Stimulated activated CD4-positive, alpha-beta T cell treated with anti-CD3 and anti-CD28 coated beads, Interleukin-4, amount 100 ng/mL, for 48 hours (primary cell): ENCODE measurements at places on chromosomes 3 and 15.

GRCh38 chr3:134803051-134803505, 8.0 kb downstream of the EPHB1 start:
- DNase-seq, result no peak

DNA sequence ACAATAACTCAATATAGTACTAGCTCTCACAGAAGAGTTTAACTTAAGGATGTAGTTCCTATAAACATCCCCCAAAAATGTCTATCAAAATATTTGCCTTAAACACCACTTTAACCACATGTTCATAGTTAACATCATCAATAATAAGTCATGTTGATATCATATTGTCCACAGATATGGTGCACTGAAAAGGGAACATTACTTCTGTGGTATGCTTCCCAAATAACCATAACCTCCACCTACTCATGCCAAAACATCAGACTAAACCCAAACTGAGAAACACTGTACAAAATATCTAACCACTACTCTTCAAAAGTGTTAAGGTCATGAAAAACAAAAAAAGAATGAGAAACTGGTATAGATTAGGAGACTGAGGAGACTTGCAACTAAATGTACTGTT, 32.9 kb downstream of the SLC4A7 start:
- no peak for DNase-seq

- DNase-seq, result no peak
Measured at GRCh38 chr3:49629451-49629850, 44.7 kb upstream of the APEH start.

DNA sequence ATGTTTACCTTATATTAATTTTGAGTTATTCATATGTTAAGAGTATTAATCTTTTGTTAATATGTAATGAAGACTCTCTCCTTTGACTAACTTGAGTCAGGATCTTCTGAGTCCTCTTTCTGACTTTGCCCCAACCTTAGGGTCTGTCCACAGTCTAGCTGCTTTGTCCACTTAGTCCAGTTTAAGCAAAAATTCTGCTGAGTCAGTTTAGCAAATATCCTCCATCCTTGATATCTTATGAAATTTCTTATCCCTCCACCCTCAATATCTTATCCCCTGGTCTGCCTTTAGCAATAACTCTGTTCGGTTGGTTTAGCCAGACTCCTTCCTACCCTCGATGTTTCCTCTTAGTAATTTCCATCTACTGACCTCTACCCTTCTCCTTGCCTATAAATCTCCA, 91.7 kb downstream of the DIPK2A start:
- DNase-seq, result no peak

DNA sequence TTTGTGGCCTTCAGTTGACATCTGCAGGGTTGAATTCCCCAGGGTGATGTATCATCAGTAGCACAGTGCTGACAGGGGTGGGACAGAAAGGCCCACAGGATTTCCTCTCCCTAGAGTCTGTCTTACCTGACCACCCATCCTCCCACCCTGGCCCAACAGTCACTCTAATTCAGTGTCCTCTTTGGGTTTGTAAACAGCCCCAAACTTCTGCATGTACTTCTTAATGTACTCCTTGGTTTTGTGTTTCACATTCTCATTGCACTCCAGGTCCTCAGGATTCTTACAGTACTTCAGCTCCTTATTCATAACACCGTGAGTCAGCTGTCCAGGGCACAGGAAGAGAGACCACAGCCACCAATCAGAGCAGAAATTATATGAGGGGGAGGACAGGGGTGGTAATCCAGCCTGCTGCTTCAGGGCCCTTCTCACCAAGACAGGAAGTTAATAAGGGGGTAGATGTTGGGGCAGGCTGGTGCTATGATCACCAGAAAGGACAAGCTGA, 37.5 kb downstream of the NBEAL2 start:
- DNase-seq, result no peak

DNA sequence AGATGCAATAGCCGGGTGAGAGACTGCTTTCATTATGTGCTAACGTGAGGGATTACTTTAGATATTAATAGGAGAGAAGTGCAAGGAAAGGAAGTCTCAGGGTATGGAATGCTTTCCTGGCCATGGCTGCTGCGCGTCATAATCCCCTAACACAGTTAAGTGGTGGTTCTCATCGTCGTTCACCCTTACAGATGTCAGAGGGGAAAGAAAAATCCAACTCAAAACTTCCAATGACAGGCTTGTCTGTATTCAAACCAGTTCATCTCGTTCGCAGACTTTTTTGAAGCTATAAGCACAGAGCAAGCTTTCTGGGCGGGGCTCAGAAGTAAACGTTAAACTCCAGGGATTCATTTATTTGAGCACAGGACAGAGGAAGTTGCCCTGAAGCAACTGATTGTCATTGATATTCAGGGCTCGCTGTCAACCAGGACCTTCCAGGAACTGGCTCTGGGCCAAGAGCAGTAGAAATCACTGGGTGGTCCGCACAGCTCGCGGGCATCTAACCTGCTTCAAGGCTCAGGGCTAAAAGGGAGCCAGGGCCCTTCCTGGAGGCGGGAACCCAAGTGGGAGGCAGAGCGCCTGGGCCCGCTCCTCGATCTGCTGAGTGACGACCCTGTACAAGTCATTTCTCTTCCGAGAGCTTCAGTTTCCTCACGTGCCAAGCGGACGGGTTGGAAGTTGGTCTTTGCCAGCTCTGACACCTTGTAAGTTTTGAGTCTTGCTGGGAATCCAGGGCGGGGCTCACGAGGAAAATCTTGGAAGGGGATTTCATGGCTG, 1.1 kb upstream of the LPP start:
- no peak for DNase-seq

- DNase-seq, result no peak
Measured at GRCh38 chr3:23440416-23441294, 237.5 kb downstream of the UBE2E2 start.

- no peak for DNase-seq
Measured at GRCh38 chr3:159593927-159594605, 394.6 kb upstream of the IL12A start.

DNA sequence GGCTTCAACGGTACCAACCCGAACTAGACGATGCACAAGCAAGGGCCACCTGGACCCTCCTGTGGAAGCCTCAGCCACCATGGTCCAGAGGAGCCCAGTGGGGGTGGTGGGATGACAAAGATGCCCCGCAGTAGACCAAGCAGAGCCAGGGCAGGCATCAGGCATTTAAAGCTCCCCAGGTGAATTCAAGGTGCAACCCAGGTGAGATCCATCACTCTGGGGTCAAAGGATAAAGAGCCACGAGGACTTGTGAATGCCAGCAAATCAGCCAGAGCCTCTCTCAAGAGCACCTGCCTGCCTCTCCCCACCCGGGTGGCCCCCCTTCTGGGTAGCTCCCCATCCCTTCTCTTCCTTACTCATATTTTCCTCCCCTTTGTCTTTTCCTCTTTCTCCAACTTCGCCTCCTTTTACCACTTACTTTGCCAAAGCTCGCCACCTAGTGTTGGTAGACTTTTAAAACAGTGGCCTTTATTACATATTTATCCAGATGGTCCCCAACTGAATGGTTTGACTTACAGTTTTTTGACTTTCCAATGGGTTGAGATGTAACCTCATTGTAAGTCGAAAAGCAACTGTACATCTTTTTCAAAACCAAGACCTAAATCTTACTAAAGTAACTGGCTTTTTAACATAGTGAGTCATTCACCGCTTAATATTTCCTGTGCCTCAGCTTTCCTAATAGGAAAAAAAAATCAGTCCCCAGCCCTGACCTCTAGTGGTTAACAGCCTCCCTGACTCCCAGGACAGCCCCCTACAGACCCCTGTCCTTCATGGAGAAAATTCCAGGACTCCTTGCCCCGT, 18.8 kb downstream of the PLA2G4F start:
- DNase-seq, result no peak

- no peak for DNase-seq
Measured at GRCh38 chr3:157516928-157517327, 13.7 kb upstream of the VEPH1 start.

- no peak for DNase-seq
Measured at GRCh38 chr3:31504230-31504629, 28.5 kb upstream of the STT3B start.

DNA sequence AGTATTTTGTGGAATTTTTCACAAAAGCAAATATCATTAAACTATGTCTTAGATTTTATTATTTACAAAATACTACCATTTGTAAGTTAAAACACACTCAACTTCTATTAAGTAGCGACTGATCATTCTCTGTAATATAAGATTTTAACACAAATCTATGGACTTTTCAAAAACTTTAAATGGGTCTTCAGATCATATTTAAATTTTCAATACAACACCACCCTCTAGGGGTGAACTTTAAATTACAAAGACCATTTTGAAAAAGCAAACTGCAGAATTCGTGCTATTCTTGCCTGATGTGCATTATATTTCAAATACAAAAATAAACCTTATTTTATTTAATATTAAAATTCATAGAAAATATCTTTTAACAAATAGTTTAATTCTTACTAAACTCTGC, 8.2 kb upstream of the VGLL4 start:
- no peak for DNase-seq

DNA sequence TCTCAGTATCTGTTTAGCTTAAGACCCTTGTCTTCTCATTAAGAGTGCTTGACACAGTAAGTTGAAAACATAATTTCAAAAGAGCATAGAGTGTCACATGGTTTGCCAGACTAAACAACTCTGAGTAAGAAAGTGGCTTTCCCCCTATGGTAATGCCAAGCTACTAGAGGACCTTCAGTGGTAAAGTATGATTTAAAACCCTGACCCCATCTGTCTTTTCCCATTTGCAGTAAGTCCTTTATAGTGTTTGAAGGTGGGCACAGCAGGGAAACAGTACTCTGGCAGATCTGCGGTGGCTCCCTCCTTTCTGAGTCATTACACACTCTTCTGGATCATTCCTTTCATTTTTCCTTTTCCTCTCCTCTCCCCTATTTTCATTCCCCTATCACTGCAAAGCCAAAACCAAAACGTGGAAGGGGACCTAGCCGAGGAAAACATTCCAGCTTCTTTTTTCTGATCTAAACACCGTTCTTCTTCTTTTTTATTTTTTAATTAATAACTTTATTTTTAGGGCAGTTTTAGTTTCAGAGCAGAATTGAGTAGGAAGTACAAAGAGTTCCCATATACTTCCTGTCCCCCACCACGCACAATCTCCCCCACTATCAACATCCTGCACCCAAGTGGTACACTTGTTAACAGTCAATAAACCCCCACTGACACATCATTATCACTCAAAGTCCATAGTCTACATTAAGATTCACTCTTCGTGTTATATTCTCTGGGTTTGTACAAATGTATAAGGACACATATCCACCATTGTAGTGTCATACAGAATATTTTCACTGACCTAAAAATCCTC, 74.7 kb downstream of the PPARG start:
- no peak for DNase-seq

DNA sequence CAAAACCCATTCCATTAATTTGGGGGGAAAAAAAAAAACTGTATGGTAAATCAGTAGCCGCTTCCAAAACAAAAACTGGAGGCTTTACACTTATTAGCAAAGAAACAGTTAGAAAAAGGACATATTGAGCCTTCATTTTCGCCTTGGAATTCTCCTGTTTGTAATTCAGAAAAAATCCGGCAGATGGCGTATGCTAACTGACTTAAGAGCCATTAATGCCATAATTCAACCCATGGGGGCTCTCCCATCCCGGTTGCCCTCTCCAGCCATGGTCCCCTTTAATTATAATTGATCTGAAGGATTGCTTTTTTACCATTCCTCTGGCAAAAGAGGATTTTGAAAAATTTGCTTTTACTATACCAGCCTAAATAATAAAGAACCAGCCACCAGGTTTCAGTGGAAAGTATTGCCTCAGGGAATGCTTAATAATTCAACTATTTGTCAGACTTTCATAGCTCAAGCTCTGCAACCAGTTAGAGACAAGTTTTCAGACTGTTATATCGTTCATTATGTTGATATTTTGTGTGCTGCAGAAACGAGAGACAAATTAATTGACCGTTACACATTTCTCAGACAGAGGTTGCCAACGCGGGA, 9.4 kb upstream of the RPL24 start:
- no peak for DNase-seq

- DNase-seq, result no peak
Measured at GRCh38 chr3:132189601-132190000, 127.6 kb upstream of the ACP3 start.

GRCh38 chr3:100954990-100955389, 38.2 kb downstream of the ABI3BP start:
- no peak for DNase-seq

- no peak for DNase-seq
Measured at GRCh38 chr15:82963471-82964341, 11.2 kb upstream of the HOMER2 start.

DNA sequence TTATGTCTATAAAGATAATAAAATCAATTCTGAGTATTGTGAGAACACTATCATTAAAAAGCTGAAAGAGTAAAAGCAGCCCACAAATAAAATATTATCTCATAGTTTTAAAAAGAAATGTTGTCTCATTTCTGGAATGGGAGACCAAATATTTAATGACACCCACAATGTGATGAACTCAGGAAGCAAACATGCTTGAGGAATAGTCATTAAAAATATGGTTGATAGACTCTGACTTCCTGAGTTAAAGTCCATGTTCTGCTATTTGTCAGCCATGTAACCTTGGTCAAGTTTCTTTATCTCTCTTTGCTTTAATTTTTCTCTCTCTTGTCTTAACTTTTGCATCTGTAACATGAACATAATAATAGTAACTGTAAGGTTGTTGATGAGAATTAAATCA, 35.5 kb upstream of the CHMP2B start:
- DNase-seq, result no peak

GRCh38 chr3:635393-635792, 438.8 kb downstream of the CHL1 start:
- DNase-seq, result no peak

DNA sequence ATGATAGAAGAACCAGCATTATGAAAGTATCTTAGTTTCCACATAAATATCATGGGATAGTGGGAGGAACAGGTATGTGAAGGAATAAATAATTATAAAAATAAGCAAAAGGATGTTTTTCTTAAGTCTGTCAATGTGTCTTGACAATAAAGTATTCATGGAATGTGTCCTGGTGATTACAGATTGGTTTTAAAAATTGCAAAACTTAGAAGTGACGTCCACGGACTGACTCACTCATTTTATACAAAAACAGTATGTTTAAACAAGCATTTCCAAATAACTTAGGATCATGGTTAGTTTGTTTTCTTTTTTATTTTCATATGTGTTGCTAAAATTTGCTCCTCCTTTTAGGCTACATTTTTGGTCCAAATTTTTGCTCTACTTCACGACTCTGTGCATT, 687.0 kb upstream of the NECTIN3 start:
- no peak for DNase-seq

- DNase-seq, result no peak
Measured at GRCh38 chr15:93485438-93486327, 396.7 kb upstream of the RGMA start.

- no peak for DNase-seq
Measured at GRCh38 chr3:177810162-177810623, 612.9 kb upstream of the TBL1XR1 start.
